Esophagus muscularis mucosa (tissue), 4 donors: ENCODE measurements at places on chromosomes 2 and 18. TPM values are rescaled to one million over a fixed set of nuclear protein-coding genes. Genes with fewer than 3 reads are reported as not detected.

The KCTD1 gene
- 17.6 TPM for total RNA-seq

The ERBB4 gene
- total RNA-seq: 0.19 TPM

The HADHA gene
- 155 TPM for total RNA-seq

The CCDC85A gene
- total RNA-seq: 6.7 TPM

The RMDN2 gene
- total RNA-seq: 11.8 TPM

The MALL gene
- 20.4 TPM for total RNA-seq

The HAAO gene
- total RNA-seq: 3.2 TPM

The GNLY gene
- 3.5 TPM for total RNA-seq

The TRMT61B gene
- total RNA-seq: 14.6 TPM

The CEBPZOS gene
- 28.4 TPM for total RNA-seq

The CGREF1 gene
- total RNA-seq: 0.50 TPM

The ZNF521 gene
- 20.6 TPM for total RNA-seq

The COLEC12 gene
- 36.4 TPM for total RNA-seq

The REEP1 gene
- total RNA-seq: 46.1 TPM
